Activated CD8-positive, alpha-beta T cell treated with anti-CD3 and anti-CD28 coated beads, Interleukin-2, amount 10 ng/mL, durations not matched to agents 7 days and 5 days (primary cell): ENCODE measurements at places on chromosomes 6 and 20.

DNA sequence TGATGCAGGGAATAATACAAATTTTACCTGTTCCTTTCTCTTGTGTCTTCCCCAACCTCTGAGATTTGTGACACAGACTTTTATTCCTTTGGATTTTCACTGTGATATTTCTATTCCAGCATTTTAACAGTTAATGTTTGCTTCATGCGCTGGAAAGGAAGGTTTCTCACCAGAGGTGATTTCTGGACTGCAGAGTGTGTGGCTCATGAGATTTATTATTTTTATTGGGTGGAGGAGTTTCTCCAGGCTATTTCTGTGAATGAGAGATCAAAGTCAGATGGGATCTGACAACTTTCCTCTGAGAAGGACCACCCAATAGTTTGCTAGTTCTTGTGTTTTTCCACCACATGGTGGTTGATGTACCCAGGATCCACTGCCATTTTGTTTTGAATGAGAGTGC, 377.5 kb downstream of the CDKAL1 start:
- no peak overlapping the region for H3K27ac ChIP-seq
- H3K4me1 ChIP-seq, result no peaks in the 10 kb centered on the region
- no peak overlapping the region for H3K4me3 ChIP-seq
- H3K36me3 ChIP-seq, result peaks cover 17% of the 10 kb centered on the region
- no peaks in the 10 kb centered on the region for H3K27me3 ChIP-seq
- no peak for DNase-seq

DNA sequence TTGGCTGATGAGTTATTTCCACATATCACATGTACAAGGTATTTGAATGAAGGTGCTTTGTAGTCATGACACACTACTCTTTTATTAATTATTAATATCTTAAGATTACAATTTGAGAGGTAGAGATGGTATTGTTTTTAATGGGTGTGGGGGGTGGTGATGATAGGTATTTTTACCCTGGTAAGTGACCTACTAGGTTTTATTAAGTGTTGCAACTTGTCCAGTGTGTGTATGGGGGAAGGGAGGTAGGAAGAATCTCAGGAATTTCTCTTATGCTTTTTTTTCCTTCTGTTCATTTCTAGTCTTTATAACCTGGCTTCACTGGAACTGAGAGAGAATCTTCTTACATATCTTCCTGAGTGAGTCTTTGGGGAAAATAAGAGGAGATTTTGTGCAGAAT, 101.4 kb downstream of the LRRC1 start:
- no peak overlapping the region for H3K27ac ChIP-seq
- no peak overlapping the region for H3K4me3 ChIP-seq
- no peak for DNase-seq
- H3K4me1 ChIP-seq, result peaks cover 6% of the 10 kb centered on the region
- no peaks in the 10 kb centered on the region for H3K36me3 ChIP-seq
- no peaks in the 10 kb centered on the region for H3K27me3 ChIP-seq

GRCh38 chr20:59118855-59119254, 44.8 kb upstream of the ZNF831 start:
- peaks cover 66% of the 10 kb centered on the region for H3K4me1 ChIP-seq
- H3K27ac ChIP-seq, result no peak overlapping the region
- peaks cover 12% of the 10 kb centered on the region for H3K27me3 ChIP-seq
- no peak for DNase-seq

DNA sequence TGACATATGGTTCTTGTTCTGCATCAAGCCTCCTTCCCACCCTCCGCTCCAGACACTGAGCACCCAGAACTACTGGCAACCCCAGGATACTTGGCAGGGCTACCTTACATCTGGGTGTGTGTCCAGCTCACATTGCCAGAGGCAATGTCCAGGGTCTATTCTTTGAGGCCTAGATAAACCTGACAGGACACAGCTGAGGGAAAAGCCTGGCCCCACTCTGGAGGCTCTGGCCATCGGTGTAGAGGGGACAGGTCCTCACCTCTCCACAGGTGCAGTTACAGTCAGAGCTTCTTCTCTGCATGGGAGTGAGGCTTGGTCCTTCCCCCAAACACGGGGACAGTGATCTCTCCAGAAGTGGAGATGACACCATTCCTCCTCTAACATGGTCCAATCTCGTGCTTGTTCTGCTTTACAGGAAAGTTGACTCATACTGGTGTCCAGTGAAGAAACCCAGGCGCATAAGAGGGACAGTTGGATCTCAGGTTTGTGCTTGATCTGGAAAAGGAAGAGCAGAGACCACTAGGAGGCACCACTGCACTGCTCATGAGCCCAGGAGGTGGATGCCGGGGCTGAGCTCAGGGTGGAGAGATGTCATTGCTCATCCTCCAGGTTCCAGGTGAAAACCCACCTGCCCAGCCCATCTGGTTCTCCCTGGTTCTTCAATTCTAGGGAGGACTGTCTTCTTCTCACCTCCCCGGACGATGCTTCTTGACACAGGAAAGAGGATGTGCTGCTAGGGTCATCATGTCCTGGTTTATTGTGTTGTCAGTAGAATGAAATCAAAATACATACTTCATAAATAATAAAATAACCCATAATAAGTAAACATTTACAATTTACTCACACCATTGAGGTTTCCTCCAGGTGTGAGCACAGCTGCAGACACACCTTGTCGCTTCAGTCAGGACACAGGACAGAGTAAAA, 14.7 kb downstream of the HLA-F start:
- H3K4me3 ChIP-seq, result no peak overlapping the region
- no peaks in the 10 kb centered on the region for H3K27me3 ChIP-seq
- peaks cover 18% of the 10 kb centered on the region for H3K4me1 ChIP-seq
- peaks cover 26% of the 10 kb centered on the region for H3K36me3 ChIP-seq

- DNase-seq, result no peak
- no peaks in the 10 kb centered on the region for H3K27me3 ChIP-seq
- H3K36me3 ChIP-seq, result no peaks in the 10 kb centered on the region
- no peaks in the 10 kb centered on the region for H3K4me1 ChIP-seq
Observed at GRCh38 chr6:47967843-47968242, 143.2 kb downstream of the PTCHD4 start.

DNA sequence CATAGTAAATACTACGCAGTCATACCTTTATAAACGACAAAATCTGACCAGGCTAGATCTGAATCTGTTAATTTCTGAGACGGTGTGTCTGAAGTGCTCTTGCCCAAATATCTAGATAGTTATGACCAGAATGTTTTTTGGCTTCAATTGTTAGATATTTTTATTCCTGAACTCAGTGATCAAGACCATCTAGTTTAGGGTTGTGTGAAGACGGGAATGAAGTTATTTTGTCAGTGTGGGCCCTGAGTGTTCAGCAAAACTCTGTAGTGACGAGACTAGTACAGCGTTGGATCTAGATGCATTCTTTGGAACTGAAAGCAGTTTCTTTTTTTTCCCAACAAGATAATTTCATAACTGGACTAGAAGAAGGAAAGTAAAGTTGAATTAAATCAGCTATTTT, 3.1 kb downstream of the STXBP5 start:
- no peak overlapping the region for H3K4me3 ChIP-seq
- no peaks in the 10 kb centered on the region for H3K27me3 ChIP-seq
- peaks cover 22% of the 10 kb centered on the region for H3K36me3 ChIP-seq
- peaks cover 20% of the 10 kb centered on the region for H3K4me1 ChIP-seq

- no peak overlapping the region for H3K27ac ChIP-seq
- no peak for DNase-seq
- H3K27me3 ChIP-seq, result peaks cover 2% of the 10 kb centered on the region
- no peaks in the 10 kb centered on the region for H3K4me1 ChIP-seq
- H3K4me3 ChIP-seq, result no peak overlapping the region
Observed at GRCh38 chr6:154474648-154475428, 35.6 kb downstream of the CNKSR3 start.

GRCh38 chr6:53273370-53273769, 75.4 kb downstream of the ELOVL5 start:
- DNase-seq, result no peak
- peak overlapping the region; percentile 26 for H3K27ac ChIP-seq

GRCh38 chr6:167770291-167770955, 56.3 kb upstream of the AFDN start:
- H3K27ac ChIP-seq, result no peak overlapping the region
- peaks cover 3% of the 10 kb centered on the region for H3K27me3 ChIP-seq
- H3K4me3 ChIP-seq, result no peak overlapping the region
- H3K36me3 ChIP-seq, result no peaks in the 10 kb centered on the region
- H3K4me1 ChIP-seq, result no peaks in the 10 kb centered on the region

GRCh38 chr6:257774-258173, 34.5 kb upstream of the DUSP22 start:
- H3K4me1 ChIP-seq, result peaks cover 70% of the 10 kb centered on the region
- no peak overlapping the region for H3K4me3 ChIP-seq
- H3K36me3 ChIP-seq, result peaks cover 5% of the 10 kb centered on the region
- no peak for DNase-seq
- no peaks in the 10 kb centered on the region for H3K27me3 ChIP-seq
- no peak overlapping the region for H3K27ac ChIP-seq
